ENCODE measurements at places on chromosomes 12 and 14. TPM values are rescaled to one million over a fixed set of nuclear protein-coding genes. Genes with fewer than 3 reads are reported as not detected.

GRCh38 chr12:913919-914698, 35.4 kb downstream of the RAD52 start:
- peak; percentile 70 for DNase-seq

DNA sequence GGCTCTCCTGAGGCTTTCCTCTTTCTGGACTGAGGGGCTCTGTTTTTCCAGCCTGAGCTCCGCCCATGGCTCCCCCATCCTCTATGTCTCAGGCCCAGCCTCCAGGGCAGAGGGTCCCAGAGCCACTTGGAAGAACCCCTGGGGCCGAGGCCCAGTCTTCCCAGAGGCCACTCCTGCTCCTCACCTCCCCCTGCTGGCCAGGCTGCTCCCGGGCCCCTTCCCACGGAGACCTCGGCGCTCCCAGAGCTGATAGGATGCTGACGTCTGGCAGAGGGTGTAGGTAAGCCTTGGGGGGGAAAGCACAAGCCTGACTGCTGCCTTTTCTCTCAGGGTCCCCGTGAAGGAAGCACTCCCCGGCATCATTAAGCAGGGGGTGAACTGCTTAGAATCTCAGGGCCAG, 51.4 kb downstream of the ERH start:
- peak; percentile 54 for DNase-seq

GRCh38 chr12:75955251-75955650, 76.3 kb downstream of the PHLDA1 start:
- DNase-seq = no peak

The TUNAR gene
- 0.34 TPM for total RNA-seq

GRCh38 chr14:44812672-44813071, 149.1 kb downstream of the KLHL28 start:
- no peak for DNase-seq
